Stimulated activated memory B cell treated with anti-CD40 and anti-IgM and Interleukin-4, amounts not matched to agents 10 μg/mL and 1 μg/mL and 100 μg/mL, for 72 hours (primary cell): ENCODE measurements at places on chromosomes 3 and 15.

GRCh38 chr15:54374184-54374952 lies 396.1 kb downstream of the UNC13C start:
- no peak for ATAC-seq

DNA sequence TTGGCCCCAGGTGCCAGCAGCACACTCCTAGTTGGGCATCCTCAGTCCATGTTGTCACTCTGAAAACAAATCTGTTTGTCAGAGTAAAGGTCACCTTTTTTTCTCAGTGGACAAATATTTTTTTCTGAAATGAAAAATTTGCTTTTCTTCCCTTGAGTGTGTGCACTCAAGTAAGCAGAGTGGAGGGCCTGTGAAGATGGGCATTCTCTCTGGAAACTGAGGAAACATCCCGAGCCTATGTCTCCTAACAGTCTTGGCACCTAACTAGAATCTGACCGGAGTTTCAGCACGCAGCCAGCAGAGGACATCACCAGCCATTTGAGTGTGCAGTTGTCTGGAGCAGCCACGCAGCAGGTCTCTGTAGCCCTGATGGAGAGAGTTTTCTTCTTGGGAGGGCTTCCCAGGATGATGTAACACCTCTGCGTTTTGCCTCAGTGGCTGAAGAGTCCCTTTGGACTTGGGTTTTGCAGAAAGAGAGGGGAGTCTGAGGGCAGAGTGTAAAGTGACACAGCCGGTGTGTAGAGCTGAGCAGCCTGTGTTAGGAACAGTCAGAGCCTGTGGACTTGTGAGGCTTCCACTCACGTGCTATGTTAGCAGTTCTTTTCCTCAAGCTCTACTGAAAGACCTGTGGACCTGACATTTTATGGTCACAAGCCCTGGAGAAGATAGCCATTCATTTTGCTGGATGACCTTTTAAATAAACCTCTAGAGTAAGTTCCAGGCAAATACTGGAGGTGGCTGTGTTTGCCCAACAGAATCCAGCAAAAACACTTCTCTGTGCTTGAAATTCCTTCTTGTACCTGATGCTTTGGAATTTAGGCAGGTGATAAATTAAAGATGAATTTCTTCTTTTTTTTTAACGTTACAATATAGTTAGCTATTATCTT lies 51.6 kb downstream of the ABHD2 start:
- no peak for ATAC-seq

DNA sequence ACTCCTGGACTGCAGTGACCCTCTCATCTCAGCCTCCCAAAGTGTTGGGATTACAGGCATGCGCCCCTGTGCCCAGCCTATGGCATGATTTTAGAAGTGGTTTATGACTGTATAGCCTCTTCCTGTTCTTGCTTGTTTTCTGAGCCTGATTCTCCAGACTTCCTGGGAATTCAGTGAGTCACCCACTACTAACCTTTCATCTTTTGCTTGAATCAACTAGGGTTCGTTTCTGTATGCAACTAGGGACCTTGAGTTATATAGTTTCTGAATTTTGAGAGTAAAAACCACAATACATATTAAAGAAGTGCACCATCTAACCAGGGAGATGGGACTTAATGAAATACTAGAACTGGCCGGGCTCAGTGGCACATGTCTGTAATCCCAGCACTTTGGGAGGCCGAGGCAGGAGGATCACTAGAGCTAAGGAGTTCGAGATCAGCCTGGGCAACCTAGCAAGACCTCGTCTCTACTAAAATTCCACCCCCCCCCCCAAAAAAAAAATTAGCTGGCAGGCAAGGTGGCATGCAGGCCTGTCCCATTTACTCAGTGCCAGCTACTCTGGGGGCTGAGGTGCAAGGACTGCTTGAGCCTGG lies 76.0 kb downstream of the ZNF609 start:
- no peak for ATAC-seq

DNA sequence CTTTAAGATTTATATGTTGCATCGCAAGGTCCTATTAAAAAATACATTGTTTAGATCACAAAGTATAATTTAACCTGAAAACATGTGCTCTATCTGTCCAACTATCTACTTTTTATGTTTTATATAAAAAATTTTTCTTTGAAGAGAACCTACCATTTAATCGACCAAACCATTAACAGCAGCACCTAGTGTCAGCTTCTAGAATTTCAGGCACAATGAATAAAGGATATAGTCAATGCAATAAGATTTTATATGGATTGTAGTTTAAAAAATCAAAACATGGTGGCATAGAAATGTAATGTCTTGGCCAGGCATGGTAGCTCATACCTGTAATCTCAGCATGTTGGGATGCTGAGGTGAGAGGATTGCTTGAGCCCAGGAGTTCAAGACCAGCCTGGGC lies 313.7 kb downstream of the GAP43 start:
- ATAC-seq = no peak

- no peak for ATAC-seq
These were observed 12.2 kb downstream of the TMEM43 start for GRCh38 chr3:14137004-14137403.

DNA sequence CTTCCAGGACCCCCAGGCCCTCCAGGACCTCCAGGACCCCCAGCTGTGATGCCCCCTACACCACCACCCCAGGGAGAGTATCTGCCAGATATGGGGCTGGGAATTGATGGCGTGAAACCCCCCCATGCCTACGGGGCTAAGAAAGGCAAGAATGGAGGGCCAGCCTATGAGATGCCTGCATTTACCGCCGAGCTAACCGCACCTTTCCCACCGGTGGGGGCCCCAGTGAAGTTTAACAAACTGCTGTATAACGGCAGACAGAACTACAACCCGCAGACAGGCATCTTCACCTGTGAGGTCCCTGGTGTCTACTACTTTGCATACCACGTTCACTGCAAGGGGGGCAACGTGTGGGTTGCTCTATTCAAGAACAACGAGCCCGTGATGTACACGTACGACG lies 22.1 kb upstream of the CMSS1 start:
- ATAC-seq = no peak

DNA sequence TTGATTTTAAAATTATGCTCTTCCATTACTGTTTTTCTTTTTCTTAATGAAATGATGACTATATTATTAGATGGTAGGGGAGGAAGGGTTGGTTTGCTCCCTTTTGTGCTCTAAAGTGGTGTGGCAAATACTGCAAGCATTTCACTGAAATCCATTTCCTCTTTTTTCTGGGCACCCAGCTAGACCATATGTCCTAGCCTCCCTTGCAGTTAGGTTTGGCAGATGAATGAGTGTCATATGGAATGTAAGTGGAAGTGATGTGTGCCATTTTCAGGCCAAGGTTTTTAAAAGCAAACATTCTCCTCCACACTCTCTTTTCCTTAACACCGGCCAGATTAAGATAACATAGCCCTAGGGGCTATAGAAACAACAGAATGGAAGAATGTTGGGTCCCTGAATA lies 363.0 kb downstream of the FGF12 start:
- no peak for ATAC-seq

- no peak for ATAC-seq
These were observed 1.4 kb downstream of the GLCE start for GRCh38 chr15:69161878-69162213.

- peak; percentile 73 for ATAC-seq
These were observed 59.8 kb upstream of the KLHL25 start for GRCh38 chr15:85854345-85855097.

- ATAC-seq = no peak
These were observed 52.2 kb downstream of the SLCO2A1 start for GRCh38 chr3:133977568-133977967.
